ENCODE measurements at places on chromosomes 6 and 20.

GRCh38 chr6:42010185-42010891, 40.0 kb upstream of the TAF8 start:
- DNase-seq: no peak

DNA sequence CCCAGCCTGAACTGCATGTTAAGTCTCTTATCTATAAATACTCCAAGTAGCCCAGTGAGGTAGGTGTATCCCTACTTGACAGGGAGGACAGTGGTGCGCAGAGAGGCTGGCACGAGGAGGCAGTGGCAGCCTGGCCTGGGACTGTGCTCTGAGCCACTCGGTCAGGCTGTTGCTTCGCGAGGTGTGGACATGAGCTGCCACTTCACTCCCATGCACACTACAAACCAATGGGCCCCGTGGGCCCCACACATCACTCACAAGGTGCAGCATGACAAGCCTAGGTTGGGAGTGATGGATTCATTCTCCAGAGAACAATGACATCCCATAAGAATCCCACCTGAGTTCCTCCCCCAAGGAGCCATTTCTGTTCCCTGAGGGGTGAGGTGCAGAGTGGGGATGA, 54.9 kb downstream of the TMEM242 start:
- DNase-seq: no peak

DNA sequence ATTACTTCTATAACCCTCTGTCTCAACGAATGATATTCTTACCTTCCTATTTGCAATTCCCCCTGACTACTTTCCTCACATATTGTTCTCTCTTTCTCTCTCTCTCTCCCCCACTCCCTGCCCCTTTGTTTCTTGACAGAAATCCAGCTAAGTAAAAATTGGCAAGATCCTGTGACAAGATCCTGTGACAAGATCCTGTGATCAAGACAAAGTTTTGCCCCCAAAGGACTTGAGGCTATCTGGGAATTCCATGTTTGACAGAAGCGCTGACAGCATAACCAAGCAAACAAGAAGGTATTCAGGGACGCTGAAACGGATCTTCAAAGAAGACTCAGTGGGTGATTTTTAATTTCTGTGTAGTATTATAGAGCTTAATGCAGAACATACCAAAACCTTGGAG, 5.5 kb upstream of the HBS1L start:
- no peak for DNase-seq

- peak; percentile 86 for DNase-seq
Measured at GRCh38 chr6:30163090-30163917, at the start of gene TRIM15. TRIM15 (plus strand) TSS chr6:30163546; CDS start chr6:30163685, 139 bp downstream.

All from LoVo (cell line).